ENCODE measurements at places on chromosomes 1 and 21.

DNA sequence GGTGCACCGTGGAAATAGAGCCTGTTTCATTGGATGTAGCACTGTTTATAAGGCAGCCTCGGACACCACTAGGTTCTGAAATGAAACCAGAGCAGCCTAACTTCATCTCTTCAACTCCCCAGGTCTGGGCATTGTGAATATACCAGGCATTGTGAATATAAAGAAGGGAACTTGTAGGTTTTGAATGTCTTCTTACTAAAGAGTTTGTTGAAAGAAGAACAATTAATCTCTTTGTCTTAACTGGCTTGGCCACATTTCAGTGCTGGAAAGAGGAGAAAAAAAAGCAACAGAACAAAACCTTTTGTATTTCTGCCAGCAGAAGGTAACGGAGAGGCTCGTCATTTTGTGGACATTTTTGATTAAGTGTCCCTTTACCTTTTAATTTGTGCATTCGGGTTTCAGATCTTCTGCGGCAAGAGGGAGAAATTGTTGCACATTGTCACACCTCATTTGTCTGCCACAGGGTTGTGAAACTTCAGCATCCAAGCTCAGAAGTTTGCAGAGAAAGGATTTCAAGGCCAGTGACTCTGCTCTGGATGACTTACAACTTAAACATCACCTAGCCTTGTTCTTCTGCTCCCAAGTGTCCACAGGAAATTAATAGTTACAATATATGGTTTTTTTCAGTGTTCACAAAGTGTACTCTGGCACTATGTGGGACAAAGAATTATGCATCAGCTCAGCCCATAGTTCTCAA is 158.3 kb downstream of the KAZN start:
- no peak for DNase-seq

GRCh38 chr1:17665950-17666720 is 89.0 kb upstream of the ACTL8 start:
- no peak for DNase-seq

- no peak for DNase-seq
Measured at GRCh38 chr1:193973428-193973827, 787.0 kb upstream of the B3GALT2 start.

- no peak for DNase-seq
Measured at GRCh38 chr21:34358866-34359265, 4.9 kb upstream of the KCNE2 start.

GRCh38 chr1:20059847-20060246 is 10.1 kb upstream of the PLA2G5 start:
- no peak for DNase-seq

DNA sequence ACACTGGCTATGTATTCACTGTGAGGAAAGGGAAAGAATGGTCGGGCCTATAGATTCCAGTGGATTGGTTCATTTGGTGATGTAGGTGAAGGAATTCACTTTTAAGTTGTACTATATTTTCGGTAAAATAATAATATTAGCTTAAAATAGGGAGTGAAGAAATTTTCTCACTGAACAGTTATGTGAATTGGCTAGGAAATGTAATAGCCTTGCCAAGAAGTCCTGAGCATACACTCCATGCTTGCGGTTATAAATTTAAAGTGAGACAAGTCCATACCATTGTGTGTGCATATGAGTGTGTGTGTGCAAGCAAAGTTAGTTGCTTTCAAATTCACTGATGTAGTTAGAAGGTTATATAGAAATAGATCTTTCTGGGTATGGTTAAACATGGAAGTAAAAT is 1651.0 kb downstream of the NCAM2 start:
- no peak for DNase-seq

GRCh38 chr1:15186073-15186845 is 32.7 kb downstream of the TMEM51 start:
- no peak for DNase-seq

- DNase-seq: no peak
Measured at GRCh38 chr1:36656271-36656670, 173.6 kb upstream of the CSF3R start.

DNA sequence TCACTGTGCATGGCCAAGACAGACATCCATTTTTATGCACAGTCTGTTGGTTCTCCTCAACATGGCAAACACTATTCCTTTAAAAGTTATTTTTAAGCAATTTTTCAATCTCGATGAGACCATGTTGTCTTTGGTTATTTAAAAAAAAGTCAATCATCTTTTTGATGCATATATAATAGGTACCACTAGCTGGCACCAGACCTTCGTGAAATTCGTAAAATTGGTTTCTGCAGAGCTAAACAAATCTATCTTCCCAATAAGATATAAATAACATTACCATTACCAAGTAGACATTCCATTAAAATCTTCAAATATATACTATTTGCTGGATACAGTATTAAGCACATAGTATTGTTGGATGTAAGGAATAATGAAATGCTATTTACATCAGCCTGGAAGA is 220.0 kb upstream of the GREM2 start:
- no peak for DNase-seq

- DNase-seq: no peak
Measured at GRCh38 chr1:204134103-204134502, 17.7 kb downstream of the ETNK2 start.

GRCh38 chr1:103101399-103101798 is 6.9 kb downstream of the COL11A1 start:
- DNase-seq: no peak

- DNase-seq: no peak
Measured at GRCh38 chr1:94326329-94326728, 88.9 kb upstream of the ARHGAP29 start.

GRCh38 chr1:56320464-56321149 is 258.8 kb downstream of the PLPP3 start:
- DNase-seq: no peak

GRCh38 chr1:236990052-236990445 is 14.2 kb downstream of the MT1HL1 start:
- no peak for DNase-seq

DNA sequence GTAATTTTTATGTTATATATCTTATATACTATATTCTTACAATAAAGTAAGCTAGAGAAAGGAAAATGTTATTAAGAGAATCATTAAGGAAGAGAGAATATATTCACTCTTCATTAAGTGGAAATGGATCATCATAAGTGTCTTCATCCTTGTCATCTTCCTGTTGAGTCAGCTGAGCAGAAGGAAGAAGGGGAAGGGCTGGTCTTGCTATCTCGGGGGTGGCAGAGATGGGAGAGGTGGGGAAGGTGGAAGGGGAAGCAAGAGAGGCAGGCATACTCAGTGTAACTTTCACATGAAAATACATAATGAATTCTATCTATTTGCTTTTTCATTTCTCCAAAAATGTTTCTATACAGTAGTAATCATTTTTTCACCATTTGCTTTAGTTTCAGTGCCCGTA is 5.1 kb downstream of the DNASE2B start:
- no peak for DNase-seq

GRCh38 chr1:89890085-89890752 is 69.4 kb downstream of the LRRC8D start:
- no peak for DNase-seq

GRCh38 chr1:46400421-46400820 is 6.3 kb downstream of the FAAH start:
- no peak for DNase-seq

- no peak for DNase-seq
Measured at GRCh38 chr1:7684132-7684531, 87.0 kb upstream of the VAMP3 start.

DNA sequence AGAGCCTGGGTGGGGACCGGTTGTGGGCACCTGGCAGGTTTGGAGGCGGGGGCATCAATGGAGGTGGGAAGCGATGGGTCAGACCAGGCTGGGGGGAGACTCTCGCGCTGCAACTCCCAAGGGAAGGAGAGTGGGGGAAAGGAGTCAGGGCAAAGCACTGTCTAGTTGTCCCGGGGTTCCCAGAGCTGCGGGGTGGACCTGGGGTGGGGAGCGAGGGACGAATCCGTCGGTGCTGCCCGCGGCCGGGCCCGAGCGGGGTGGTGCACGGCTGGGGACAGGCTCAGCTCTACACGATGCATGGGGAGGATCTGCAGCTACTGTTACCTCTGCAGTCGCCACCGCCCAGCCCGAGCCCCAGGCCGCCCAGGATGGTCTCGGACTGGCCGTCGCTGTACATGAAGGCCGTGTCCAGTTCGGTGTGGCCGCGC is 427 bp downstream of the AKR7A2 start:
- peak; percentile 35 for DNase-seq

DNA sequence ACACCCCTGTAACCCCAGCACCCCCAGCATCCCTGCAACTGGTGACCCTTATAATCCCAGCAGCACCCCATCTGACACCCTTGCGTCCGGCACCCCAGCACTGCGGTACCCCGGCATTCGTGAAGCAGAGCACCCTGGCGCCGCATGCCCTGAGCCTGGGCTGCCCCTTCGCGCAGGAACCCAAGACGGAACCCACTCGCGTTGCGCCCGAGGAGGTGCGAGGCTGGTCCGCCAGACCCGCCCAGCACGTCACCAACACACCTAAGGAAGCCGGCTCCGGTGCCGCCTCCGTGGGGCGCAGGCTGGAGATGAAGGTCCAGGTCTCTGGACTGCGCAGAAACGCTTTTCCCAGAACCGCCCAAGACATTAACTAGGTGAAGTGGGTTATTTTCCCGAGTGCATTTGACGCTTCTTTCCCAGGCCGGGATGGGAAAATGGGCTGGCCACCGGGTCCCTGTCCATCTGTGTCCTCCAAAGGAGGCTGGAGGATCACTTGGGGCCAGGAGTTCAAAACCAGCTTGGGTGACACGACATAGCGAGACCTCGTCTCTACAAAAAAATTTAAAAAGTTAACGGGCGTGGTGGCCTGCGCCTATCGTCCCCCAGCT is 15.9 kb upstream of the RNF187 start:
- no peak for DNase-seq

DNA sequence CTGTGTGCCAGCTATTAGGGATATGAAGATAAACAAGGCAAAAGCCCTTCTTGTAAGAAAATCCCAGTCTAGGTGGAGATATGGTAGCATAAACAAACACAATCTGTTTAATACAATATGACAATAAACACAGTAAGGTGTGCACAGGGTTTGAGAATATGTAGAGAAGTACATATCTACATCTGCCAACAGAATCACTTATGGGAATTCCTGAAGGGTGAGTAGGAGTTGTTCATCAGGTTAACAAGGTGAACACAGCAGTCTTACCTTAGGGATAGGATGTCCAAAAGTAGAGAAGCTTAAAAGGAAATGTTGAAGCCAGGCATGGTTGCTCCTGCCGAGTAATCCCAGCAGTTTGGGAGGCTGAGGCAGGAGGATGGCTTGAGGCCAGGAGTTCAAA is 57.7 kb upstream of the LRRC7 start:
- no peak for DNase-seq

- DNase-seq: peak; percentile 39
Measured at GRCh38 chr1:117051224-117052064, 8.7 kb upstream of the TTF2 start.

DNA sequence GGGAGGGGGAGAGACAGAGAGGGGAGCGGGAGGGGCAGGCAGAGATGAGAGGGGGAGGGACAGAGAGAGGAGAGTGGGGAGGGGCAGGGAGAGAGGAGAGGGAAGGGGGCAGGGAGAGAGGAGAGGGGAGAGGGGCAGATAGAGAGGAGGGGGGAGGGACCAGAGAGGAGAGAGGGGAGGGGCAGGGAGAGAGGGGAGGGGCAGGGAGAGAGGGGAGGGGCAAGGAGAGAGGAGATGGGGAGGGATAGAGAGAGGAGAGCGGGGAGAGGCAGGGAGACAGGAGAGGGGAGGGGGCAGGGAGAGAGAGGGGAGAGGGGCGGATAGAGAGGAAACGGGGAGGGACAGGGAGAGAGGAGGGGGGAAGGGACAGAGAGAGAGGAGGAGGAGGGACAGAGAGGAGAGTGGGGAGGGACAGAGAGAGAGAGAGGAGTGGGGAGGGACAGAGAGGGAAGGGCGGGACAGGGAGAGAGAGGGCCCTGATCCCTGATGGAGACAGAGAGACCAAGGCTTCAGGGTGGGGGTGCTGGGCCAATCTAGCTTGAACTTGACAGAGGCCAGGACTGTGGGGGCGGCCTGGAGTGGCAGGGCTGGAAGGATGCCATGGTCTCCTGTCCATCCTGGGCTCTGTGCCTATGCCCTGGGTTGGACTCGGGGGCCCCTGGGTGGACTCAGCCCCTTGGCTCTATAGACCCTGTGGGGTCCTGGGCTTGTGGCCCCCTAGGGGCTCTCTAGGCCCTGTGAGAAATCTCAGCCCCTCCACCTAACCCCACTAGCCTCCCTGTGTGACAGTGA is 43.6 kb downstream of the DMRTB1 start:
- DNase-seq: no peak

DNA sequence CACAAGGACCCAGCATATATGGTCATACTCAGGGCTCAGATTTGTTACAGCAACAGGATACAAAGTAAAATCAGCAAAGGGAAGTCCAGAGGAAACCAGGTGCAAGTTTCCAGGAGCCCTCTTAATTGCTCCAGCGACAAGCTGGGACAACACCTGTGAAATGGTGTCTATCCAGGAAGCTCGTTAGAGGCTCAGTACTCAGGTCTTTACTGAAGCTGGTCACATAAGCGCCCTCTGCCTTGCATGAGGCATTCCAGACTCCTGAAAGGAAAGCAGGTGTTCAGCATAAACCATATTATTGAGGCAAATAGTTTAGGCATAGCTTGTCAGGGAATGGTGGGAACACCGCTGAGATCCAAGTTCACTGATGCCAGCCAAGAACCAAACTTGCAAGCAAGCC is 231.0 kb downstream of the SLC35F3 start:
- DNase-seq: no peak

- no peak for DNase-seq
Measured at GRCh38 chr1:112105557-112105956, 116.1 kb upstream of the KCND3 start.

DNA sequence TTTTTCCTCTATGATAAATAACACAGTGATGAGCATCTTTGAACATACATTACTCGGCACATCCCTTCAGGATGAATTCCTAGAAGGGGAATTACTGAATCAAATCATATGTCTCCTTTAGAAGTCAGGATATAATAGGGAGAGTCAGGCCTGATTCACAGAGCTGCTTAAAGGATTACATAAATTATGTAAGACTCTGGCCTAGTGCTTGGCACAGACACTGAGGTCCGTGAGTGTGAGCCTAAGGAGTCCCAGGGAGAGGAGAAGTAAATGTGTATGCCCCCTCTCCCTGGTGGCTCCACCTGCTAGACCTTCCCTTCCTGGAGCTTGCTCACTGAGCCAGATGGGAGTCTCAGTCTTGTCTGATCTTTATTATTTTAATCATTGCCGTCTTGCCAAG is 8.6 kb upstream of the FOXE3 start:
- no peak for DNase-seq
